ENCODE measurements at places on chromosomes 2 and 18.

- no peak for DNase-seq
These were observed 3.8 kb upstream of the SLC8A1 start for GRCh38 chr2:40455661-40456060.

DNA sequence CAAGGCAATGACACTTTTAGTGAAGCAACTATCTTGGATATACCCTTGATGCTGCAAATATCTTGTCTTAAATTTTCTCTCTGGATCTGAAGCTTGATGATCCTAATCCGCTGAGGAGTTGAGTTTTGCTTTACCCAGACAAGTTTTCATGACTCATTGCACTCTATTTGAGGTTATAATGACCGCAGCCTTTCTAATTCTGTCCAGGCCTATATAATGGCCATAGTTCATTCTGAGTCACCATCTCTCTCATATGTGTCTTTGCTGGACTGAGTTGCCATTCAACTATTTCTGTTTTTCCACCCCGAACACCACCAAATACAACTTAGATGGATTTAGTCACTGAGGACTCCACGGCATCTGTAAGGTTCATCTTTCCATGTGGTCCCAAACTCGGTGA is 802.1 kb upstream of the FAM98A start:
- no peak for DNase-seq

GRCh38 chr2:120385355-120386127 is 39.6 kb downstream of the INHBB start:
- no peak for DNase-seq

DNA sequence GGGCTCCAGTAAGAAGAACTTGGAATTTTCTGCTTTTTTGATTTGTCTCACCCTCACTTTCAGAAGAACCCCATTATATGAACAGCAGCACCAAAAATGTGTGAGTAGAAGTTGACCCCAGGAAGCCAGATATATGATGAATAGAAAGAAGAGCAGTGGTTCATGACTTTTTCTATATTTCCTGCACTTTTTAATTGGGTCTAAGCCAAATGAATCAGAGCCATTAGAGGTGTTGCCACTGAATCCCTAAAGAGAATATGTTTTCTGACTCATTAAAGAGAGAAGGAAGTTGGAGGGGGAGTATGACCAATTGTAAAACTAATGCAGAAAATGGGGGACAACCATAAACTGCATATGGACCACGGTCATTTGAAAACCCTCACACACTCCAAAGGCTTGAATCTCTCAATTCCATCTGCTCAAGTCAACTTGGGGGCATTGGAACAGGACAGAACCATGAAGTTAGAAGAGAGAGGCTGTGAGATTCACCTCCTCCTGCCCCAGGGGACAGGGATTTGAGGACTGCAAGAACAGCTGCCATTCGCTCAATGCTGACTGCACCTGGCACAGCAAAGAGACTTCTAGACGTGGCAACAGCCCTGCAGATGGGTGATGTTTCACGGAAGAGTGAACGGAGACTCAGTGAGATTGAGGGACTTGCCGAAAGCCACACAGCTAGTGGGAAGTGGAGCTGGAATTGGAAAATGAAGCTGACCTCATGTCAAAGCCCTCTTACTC is 3.0 kb downstream of the DAPL1 start:
- no peak for DNase-seq

DNA sequence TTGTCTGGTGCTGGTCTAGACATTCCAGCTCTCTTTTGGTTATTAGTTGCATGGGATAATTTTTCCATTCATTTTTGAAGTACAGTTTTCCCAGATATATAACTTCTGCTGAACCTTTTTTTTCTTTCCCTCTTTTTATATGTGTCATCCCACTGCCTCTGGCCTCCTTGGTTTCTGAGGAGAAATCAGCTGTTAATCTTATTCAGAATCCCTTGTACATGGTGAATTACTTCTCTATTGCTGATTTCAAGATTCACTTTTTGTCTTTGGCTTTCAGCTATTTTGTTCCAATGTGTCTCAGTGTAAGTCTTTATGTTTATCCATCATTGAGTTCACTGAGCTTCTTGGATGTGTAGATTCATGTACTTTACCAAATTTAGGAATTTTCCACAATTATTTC is 99.7 kb downstream of the ARHGEF4 start:
- DNase-seq = no peak

DNA sequence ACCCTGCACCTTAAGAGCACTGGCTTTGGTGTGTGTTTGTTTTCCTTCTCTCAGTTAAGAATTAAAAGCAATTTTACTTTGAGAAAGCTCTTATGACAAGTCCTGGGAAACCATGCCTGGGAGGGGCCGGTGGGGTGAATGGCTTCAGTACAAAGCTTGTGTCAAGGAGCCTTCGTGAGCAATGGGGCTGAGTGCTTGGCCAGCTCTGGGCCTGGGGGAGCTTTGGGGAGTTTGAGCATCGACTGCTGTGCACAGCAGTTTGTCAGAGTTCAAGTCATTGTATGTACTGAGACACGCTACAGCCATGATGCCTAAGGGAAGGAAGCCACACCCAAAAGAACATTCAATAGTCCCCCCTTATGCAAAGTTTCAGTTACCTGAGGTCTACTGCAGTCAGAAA is 75.8 kb downstream of the ARHGEF4 start:
- no peak for DNase-seq

- no peak for DNase-seq
These were observed 8.1 kb downstream of the SCYGR4 start for GRCh38 chr2:227625420-227625819.

GRCh38 chr2:47401789-47402554 is 984 bp upstream of the MSH2 start:
- DNase-seq = no peak

GRCh38 chr2:66721776-66722175 is 286.9 kb downstream of the MEIS1 start:
- no peak for DNase-seq

DNA sequence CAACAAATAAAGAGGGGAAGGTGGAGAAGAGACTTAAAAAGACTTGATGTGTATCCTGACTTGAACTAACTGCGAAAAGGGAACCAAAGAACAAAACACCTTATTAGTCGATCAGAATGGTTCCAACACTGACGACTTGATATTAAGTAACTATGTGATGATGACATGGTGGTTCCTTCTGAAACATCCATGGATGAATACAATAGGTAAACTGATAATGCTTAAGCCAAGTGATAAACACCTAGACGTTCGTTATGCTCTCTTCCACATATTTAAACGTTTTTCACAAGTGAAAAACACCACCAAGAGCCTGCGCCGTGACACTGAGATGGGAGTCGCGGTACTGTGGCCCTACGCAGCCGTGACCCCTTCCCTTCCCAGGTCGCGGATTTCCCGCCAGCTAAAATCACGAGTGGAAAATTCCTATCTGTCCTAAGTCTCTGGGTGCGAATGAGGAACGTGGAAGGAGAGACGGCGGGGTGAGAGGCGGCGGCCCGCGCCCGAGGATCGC is 797 bp downstream of the TTC32 start:
- DNase-seq = no peak

DNA sequence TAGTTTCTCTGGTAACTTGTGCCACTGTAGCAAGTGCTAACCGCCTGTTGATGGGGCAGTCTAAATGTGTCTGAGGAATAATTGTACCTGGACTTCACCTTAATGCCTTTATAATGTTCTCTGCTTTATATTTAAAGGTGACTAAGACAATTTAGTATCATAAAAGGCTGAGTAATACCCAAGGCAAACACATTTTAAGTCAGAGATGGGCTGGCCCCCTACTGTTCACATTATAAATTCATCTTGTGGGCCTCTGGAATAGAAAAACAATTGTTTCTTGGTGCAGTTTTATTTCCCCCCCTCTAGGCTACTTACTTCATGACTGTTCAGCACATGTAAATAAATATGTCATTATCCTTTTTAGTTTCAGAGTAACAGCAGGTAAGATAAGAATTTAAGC is 559.3 kb upstream of the PIK3C3 start:
- DNase-seq = no peak

- DNase-seq = no peak
These were observed 169.9 kb downstream of the MC4R start for GRCh38 chr18:60202708-60203107.

- no peak for DNase-seq
These were observed 271.1 kb upstream of the CDH19 start for GRCh38 chr18:66874812-66875474.

GRCh38 chr18:10928772-10929373 is 220.5 kb downstream of the PIEZO2 start:
- no peak for DNase-seq

- DNase-seq = no peak
These were observed 215.4 kb downstream of the KLHL29 start for GRCh38 chr2:23600346-23600745.

GRCh38 chr2:118923371-118923770 is 18.6 kb upstream of the MARCO start:
- no peak for DNase-seq

- no peak for DNase-seq
These were observed 208.4 kb upstream of the COL3A1 start for GRCh38 chr2:188765522-188766470.

DNA sequence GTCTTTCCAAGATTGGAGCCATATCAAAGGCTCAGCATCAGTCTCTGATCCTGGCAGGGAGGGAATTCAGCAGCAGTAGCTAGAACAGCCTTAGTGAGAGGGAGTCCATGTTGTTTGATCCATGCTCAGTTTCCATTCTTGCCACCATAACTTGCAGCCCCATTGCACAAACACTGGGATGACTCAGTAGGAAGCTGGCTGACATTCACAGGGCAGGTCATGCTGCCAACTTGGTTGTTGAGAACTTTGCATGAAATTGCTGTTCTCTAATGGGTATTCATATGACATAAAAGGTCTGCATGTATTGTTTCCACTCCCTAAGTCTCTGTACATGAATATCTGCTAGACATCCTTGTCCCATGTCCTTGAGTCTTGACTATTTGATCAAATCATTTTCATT is 29.9 kb upstream of the STAT4 start:
- DNase-seq = no peak

DNA sequence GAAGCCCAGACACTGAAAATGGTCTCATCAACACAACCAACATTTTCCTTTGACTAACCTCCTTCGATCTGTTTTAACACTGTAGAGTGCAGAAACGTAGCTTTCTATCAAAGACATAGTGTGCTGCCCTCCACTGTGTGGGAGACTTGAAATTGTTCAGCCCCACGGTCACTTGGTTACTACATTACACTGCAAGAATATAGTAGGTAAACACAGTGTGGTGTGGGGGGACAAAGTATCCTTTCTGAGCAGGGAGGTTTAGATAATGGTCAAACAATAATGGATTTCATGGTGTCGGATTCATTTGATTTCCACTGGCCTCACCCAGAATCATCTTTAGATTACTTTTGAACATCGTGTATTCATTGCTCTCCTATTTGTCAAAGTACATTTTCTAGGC is 181.0 kb downstream of the ERBB4 start:
- no peak for DNase-seq

DNA sequence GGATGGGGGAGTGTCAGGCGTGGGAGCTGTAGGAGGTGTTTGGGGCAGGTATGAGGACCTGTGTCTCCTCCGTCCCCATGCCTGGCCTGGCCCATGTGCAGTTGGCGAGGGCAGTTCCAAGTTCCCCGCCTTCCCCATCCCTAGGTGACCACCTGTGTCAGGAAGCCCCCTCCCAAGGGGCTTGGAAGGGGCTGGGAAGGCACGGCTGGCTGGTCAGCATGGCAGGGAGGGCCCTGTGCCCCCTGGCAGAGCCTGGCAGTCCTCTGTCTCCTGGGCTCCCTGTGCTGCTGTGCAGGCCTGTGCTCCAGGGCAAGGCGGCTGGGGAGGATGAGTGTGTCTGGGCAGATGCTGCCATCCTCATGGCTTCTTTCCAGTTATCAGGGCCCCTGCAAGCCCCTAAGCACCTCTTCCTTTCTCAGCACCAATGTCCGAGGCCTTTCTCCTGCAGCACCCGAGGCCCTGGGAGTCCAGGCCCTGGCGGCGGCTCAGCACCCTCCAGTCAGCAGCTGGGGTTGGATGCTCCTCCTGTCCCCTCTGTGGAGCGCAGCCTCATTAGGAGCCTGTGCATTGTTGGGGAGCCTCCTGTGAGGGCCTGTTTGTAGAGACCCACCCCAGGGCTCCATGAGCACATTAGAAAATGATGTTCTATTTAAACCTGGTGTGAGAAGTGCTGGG is 101.7 kb downstream of the FAM210A start:
- no peak for DNase-seq

- DNase-seq = no peak
These were observed at the start of gene SOCS6 for GRCh38 chr18:70288851-70289328. Gene SOCS6, plus strand, starts transcription at chr18:70289045. Its CDS starts 35,624 bp downstream, at chr18:70324669.

- no peak for DNase-seq
These were observed 835.0 kb upstream of the FANCL start for GRCh38 chr2:59076079-59076619.

- DNase-seq = no peak
These were observed 138.4 kb downstream of the HNMT start for GRCh38 chr2:138102664-138103063.

DNA sequence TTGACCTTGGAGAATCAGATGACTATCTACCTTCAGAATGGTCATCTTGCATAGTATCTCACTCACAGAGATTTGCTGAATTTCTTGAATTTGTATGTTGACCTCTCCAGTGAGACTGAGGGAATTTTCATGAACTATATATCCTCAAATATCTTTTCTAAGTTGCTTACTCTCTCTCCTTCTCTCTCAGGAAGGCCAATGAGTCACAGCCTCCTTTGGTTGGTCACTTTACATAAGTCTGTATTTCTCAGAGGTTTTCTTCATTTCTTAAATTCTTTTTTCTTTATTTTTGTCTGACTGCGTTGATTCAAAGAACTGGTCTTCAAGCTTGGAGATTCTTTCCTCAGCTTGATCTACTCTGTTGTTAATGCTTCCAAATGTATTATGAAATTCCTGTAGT is 51.7 kb downstream of the VIT start:
- no peak for DNase-seq

GRCh38 chr2:47301277-47301618 is 101.7 kb upstream of the MSH2 start:
- DNase-seq = no peak

GRCh38 chr2:23306401-23306800 is 78.6 kb upstream of the KLHL29 start:
- no peak for DNase-seq

DNA sequence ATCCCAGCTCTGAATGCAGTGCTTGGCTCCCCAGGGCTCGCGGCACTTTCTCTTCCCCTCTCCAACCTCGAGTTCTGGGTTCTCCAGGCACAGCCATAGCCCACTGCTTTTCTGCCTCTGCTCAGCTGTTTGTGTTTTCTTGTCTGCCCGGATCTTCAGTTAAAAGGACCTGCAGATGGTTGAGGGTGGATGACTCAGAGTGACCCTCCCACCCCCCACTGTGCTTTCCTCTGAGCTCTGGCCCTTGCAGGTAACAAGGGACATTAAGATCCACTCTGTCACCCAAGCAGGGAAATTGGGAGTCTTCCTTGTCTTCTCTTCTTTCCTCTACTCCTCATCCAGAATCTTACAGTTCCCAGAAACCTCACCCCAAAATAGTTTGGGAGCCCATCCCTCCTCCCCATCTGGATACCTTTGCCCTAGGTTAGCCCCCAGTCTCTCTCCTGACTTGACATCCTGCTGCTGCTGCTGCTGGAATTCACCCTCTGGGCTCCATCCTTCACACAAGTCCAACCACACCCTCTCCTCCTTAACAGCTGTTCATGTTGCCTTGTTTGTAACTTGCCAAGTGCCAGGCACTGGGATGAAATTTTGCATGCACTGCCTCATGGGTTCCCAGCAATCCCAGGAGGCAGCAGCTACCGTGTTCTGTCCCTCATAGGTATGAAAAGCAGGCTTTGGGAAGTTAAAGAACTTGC is 157.9 kb upstream of the TTC39C start:
- no peak for DNase-seq

GRCh38 chr18:44912740-44913478 is 232.2 kb downstream of the SETBP1 start:
- DNase-seq = no peak
